Skin of body (tissue), 3 donors: ENCODE measurements at places on chromosomes 11 and 22.

DNA sequence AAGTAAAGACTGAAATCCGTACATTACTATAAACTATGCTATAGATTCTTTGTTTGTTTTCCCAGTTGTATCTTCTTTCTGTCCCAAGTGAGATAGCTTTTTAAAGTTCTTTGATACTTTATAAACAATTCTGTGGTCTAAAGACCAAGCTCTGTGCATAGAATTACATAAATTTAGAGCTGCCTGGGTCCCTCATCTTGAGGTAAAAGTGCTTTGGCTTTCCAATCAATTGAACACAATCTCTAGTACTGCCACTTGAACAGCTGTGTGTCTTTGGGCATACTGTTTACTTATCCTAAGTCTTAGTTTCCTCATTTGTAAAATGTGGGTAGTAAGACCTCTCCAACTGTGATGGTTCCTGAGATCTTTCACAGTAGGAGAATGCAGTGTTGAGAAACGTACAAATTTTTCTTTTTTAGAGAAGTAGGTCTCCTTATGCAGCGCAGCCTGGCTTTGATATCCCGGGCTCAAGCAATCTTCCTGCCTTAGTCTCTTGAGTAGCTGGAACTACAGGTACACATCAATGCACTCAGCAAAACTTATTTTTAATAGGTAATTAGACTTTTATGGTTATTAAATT lies 2.5 kb upstream of the EED start:
- no peak for DNase-seq

GRCh38 chr22:38262051-38262795 lies 10.6 kb downstream of the TMEM184B start:
- no peak for DNase-seq

- no peak for DNase-seq
Measured at GRCh38 chr22:46622081-46622521, 1.9 kb downstream of the GRAMD4 start.

DNA sequence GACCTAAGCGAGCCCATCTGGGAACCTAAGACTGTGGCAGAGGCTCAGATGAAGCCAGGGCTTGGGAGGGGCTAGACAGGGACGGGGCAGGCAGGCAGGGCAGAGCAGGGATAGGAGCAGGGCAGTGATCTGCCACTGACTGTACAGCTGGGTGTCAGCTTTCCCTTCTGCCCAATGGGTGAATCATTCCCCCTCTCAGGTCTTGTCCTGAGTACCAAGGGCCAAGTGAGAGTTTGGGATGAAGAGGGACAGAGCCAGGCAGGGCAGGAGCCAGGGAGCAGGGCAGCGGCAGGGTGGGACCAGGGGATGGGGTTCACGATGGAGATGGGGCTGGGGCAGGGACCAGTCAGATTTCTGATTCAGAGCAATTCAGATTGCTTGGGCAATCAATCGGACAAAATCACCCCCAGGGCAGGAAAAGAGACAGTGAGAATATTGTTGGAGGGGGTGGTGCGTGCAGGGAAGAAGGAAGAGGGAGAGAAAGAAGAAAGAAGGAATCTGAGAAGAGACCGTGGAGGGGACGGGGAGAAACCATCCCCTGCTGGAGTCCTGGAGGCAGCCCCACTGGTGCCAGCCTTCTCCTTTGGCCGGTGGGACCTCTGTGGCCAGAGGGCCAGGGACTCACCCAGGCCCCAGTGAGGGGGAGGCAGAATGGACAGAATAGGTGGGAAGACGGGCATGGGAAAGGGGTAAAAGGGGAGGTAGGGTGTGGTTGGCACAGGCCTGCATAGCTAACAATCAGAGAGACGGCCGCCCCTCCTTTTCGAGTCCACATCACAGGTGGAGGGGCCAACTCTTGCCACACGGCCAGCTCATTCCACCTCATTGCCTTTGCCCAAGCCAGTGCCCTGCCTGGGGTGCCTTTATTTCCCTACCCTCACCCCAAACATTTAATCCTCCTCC lies 47.2 kb downstream of the CYTH4 start:
- DNase-seq, result no peak

- no peak for DNase-seq
Measured at GRCh38 chr22:33896575-33897447, 23.5 kb downstream of the LARGE1 start.

DNA sequence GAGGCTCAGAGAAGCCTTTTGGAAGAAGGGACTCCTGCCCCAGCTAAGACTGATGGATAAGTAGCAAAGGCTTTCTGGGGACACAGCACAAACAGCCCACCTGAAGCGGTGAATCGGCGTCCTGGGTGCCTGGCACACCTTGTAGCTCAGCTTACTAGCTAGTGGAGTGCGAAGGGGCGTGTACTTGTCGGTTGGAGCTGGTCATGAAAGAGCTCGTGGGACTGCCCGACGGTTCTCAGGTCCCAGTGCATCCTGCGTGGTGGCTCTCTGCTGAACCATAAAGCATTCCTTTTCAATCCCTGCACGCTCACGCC lies 690 bp upstream of the UVRAG start:
- DNase-seq, result no peak

- DNase-seq, result no peak
Measured at GRCh38 chr11:48055292-48056132, 75.2 kb downstream of the PTPRJ start.

GRCh38 chr11:117701781-117702180 lies 95.2 kb downstream of the DSCAML1 start:
- DNase-seq, result no peak

GRCh38 chr11:46952553-46952952 lies 16.0 kb downstream of the CSTPP1 start:
- no peak for DNase-seq

DNA sequence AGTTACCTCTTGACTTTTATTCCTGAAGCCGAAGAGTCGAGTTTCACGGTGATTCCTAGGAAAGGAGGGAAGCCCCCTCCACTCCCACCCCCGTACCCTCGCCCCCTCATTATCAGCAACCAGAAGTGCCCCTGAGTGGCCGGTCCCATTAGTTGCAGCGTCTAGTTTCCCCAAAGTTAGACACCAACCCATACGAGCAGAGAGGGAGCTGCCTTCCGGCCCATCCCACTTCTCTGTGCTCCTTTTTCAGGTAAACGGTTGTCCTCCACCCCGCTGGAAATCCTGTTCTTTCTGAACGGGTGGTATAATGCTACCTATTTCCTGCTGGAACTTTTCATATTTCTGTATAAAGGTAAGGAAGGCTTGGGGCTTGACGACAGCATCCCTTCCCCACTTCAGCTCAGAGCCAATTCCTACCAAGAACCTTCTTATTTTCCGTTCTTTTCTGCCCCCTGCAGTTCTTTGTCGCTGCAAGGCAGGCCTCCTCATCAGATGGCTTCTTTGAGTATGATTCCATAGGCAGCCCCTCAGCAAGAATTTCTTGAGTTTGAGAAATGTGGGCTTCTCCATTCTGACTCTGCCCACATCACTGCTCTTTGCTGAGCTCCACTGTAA lies 701 bp downstream of the TMEM216 start:
- peak; percentile 16 for DNase-seq

- DNase-seq, result no peak
Measured at GRCh38 chr22:32317524-32317923, 40.1 kb upstream of the RFPL3 start.

DNA sequence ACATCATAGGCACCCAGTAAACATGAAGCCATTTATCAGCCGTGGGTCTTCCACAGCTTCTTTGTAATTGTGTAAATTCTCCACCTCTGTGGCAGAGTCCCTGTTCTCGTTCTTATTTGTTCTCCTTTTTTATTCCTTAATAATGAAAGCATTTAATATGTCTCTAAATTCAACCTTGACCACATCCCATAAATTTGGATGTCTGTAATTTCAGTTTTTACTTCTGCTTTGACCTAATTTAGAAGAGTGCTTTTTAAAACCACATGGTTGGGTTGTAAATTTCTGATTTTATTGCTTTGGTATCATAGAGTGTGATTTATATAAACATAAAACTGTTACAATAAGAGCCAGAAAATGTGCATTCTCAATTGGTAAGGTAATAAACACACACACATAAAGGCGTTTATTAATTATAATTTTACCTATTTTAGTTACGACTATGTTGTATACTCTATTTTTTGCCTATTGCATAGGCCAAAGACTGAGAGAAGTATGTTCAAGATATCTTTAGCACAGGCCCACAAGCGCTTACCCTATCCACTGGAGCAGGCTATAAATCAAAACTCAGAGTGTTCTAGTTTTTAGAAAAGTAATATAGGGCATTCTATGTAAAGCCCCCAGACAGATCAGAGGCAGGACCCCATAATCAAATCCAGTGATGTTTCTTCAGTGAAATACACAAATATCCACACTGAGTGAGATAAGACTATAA lies 58.0 kb upstream of the CCND1 start:
- no peak for DNase-seq

GRCh38 chr11:4539603-4540219 lies 5.3 kb upstream of the OR52M1 start:
- no peak for DNase-seq

- DNase-seq, result peak; percentile 3
Measured at GRCh38 chr11:73012121-73012863, 129.8 kb downstream of the FCHSD2 start.

DNA sequence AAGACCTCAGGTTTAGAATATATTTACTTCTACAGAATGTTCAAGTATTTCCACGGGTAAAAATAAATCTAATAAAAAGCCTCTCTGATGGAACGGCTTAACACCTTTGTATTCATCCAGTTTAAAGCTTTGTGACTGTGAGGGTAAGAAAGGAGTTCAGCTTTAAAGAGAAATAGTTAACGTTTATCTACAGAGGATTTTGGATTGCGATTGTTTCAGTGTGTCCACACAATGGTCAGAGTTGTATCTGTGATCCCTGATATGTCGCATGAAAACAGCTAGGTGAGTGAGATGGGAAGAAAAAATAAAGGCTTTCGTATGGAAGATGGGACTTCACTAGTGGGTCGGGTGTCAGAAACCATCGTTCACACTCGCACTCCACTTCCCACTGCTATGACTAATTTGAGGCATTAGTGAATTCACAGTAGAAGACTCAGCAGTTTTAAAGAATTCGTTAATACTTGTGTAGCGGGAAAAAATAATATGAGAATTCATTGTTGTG lies 1.6 kb downstream of the APLP2 start:
- DNase-seq, result peak; percentile 19

DNA sequence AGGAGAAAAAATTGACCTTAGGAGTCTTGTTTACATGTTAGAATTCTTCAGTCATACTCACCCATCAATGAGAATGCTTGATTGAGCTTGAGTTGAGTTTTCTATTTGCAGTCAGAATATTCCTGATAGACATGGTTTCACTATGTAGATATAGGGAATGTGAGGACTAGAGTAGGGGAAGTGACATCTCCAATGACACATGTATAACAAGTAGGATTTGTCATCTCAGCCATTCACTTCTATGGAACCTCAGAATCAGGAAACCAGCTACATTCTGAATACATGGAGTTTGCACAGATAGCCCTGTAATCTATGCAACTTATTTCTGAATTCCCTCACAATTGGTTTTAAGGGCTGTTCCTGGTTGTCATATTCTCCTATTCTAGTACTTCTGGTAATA lies 20.1 kb upstream of the OR9Q1 start:
- DNase-seq, result no peak

DNA sequence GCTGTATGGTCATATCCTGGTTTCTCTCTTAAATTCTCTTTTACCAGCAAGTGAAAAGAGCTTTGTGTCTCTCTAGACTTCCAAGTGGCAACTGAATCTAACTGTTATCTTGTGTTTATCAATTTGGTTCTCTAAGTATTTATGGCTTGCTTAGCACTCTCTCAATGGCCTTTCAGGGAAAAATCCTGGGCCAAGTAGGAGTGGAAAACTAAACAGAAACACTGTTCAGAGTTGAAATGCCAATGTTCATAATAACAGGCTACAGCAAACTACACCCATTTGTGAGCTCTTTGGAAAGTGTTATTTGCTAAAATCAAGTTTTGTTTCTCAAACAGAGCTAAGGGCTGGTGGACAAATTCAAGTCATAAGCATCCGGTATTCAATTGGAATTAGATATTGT lies 10.1 kb downstream of the MMP12 start:
- no peak for DNase-seq

- no peak for DNase-seq
Measured at GRCh38 chr11:125368757-125369156, 127.3 kb downstream of the FEZ1 start.

DNA sequence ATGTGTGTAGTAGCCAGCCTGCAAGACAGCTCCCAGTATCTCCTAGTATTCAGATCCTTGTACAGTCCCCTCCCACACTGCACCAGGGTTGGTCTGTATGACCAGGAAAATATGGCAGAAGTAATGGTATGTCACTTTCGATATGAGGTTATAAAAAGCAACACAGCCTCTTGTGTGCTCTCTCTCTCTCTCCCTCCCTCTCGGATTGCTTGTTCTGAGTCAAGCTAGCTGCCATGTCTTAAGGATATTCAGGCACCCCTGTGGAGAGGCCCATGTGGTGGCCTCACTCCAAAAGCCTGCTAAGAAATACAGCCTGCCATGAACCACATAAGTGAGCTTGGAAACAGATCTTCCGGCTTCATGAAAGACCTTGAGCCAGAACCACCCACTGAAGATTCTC lies 25.4 kb downstream of the FXYD6 start:
- peak; percentile 73 for DNase-seq

DNA sequence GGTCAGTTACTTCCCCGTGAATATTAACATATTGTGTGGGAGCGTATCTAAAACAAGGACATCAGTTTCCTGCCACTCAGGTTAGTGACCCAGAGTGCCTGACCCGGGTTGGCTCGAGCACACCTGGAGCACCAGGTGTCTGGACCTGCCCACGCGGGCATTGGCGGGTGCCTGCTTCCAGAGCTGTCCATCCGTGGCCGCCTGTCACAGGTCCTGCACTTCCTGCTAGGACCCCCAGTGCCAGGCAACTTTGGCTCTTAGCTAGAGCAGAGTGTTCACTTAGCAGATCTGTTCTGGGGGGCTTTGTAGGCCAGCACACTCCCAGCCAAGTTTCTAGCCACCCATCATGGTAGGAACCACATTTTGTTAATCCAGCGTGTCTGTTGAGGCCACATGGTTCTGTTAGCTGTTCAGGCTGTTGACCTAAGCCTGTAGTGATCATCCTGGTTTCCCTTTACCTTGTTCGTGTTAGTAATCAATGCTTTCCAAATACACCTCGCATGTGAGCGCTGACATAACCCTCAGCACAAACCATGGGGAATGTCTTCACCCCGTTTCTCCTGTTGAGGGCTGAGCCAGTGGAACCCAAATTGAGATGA lies 29.5 kb downstream of the MOV10L1 start:
- no peak for DNase-seq

DNA sequence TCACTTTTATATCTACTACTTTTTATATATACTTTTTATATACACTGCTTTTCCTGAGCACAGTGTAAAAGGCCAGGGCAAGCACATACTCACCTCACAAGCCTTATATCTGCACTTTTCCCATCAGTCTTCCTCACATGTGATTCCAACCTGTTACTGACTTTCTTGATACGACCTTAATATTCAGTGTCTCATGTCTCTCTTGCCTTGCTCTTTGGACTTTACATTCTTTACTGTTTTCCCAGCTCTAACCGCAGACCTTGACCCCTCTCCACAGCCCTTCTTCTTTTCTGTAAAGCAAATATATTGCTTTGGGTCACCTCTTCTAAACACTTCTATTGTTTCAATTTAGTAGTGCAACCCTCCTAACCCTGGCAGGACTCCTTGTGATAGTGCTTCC lies 353.1 kb upstream of the ANO5 start:
- no peak for DNase-seq

- DNase-seq, result no peak
Measured at GRCh38 chr11:62925745-62926679, 4.8 kb upstream of the CHRM1 start.

GRCh38 chr11:47843361-47844055 lies 4.6 kb downstream of the NUP160 start:
- DNase-seq, result no peak

- no peak for DNase-seq
Measured at GRCh38 chr11:88355887-88356286, 18.4 kb upstream of the CTSC start.
